Activated T-helper 17 cell treated with anti-CD3 and anti-CD28 coated beads, Interleukin-2, amount 50 U/mL, for 72 hours (primary cell): ENCODE measurements at places on chromosomes 12 and 14. TPM values are rescaled to one million over a fixed set of nuclear protein-coding genes. Genes with fewer than 3 reads are reported as not detected.
A peak's percentile ranks its signal among the peaks of the same experiment; 100 is the strongest.

The KLRC4 gene
- not detected for total RNA-seq

The NKX2-1 gene
- not detected for total RNA-seq

The SYNE2 gene
- 66.9 TPM for total RNA-seq

The CMA1 gene
- 0.80 TPM for total RNA-seq

The VRTN gene
- not detected for total RNA-seq

The TMEM253 gene
- not detected for total RNA-seq

The ZNF385A gene
- 2.6 TPM for total RNA-seq

The INSM2 gene
- total RNA-seq = not detected

The TAS2R31 gene
- 8.0 TPM for total RNA-seq

The BMP4 gene
- 0.50 TPM for total RNA-seq

The ABHD12B gene
- not detected for total RNA-seq

The LRRC74A gene
- not detected for total RNA-seq

The TMEM30B gene
- total RNA-seq = 1.0 TPM

The ART4 gene
- total RNA-seq = not detected

The RPGRIP1 gene
- not detected for total RNA-seq

The GALNT6 gene
- total RNA-seq = 6.2 TPM

The TAS2R30 gene
- total RNA-seq = 6.0 TPM

The TAS2R42 gene
- not detected for total RNA-seq

The KRT2 gene
- total RNA-seq = not detected

The NDUFB1 gene
- total RNA-seq = 88.5 TPM

DNA sequence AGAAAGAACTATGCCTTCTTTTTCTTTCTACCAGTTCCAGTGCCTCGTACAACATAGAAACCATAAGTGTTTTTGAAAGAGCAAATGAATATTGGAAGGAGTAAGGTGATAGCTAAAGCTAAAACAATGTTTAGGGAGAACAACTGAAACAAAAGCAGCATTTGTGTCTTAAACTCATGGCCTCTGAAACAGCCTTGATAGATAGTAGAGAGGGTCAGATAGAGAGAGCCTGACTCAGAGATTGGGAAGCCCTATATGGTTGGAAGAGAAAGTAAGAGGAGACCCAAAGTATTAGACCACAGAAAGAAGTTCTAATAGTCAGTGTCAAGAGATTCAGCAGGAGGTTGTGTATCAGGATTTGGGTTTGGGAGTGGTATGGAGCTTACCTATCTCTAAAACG, 79.6 kb upstream of the IFNG-AS1 start:
- no peak for ATAC-seq

GRCh38 chr12:132633901-132634300, 15.3 kb downstream of the P2RX2 start:
- ATAC-seq = no peak

- ATAC-seq = no peak
Observed at GRCh38 chr12:18101043-18101442, 11.1 kb upstream of the RERGL start.

GRCh38 chr14:48435221-48435620, 759.8 kb upstream of the MDGA2 start:
- ATAC-seq = no peak

GRCh38 chr12:24069532-24070395, 120.3 kb upstream of the SOX5 start:
- no peak for ATAC-seq

DNA sequence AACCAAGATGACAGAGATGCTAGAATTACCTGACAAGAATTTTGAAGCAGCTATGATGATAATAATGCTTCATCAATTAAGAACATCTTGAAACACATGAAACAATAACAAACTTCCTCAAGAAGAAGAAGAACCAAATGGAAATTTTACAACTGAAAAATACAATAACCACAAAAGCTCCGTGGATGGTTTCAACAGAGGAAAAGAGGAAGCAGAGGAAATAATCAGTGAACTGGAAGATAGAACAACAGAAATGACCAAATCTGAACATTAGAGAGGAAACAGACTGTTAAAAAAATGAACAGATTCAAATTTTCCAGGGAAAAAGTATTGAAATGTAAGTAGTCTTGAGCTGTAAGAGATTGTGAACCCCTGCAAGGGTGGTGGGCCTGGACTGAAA, 62.8 kb upstream of the SLC35F4 start:
- no peak for ATAC-seq

DNA sequence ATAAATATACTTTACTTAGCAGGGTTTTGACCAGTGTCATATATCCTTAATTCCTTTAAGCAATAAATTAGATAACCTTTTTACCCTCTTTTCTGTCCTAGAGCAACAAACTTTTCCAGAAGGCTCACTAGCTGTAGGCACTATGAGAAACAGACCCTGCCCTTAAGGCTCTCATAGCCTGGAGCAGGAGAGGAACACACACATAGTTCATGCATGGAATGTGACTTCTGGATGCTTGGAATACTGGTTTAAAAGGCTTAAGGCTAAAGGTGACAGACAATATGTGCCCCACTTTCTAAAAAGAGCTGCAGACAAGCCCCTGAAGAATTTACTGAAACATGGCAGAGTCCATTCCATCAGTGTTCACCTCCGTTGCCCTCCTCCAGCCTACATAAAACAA, 237.2 kb downstream of the TTC8 start:
- no peak for ATAC-seq

DNA sequence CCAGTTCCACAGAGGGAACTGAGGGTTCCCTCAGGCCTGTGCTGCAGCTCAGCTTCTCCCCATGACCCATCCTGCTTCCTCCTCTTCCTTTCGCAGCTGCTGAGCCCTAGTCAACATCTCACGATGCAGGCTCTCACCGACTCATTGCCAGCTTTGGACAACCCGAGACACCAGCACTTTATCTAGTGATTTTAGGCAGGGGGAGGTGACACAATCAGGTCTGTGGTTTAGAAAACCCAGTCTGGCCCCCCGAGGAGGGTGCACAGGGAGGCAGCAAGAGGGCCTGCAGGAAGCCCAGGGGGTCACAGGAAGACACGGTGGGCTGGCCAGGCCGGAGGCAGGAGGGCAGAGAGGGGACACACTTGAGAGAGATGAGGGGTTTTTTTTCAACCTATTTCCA, 35.4 kb downstream of the DIO3 start:
- ATAC-seq = no peak

GRCh38 chr12:7501031-7501588, 2.5 kb downstream of the CD163 start:
- no peak for ATAC-seq

- no peak for ATAC-seq
Observed at GRCh38 chr12:4148418-4149056, 125.0 kb upstream of the CCND2 start.

DNA sequence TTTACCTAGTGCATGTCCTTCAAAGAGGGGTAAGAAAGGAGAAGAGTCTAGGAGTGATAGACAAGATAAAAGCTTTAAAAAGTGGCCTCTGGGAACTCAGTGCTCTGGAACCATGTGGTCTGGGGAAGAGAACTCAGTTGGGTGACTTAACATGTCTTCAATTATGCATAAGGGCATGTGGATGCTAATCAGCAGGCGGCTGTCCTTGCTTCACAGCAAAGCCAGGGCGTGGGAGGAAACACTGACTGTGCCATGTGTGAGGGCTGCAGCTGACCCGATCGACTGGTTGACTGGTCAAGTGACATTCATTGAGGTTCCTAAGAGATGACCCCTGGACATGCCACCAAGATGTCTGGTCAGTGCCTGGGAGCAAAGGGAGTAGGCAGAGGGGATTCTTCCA, 1053.8 kb downstream of the BCL11B start:
- no peak for ATAC-seq

GRCh38 chr14:77203611-77204458, 22.2 kb downstream of the TMEM63C start:
- no peak for ATAC-seq

DNA sequence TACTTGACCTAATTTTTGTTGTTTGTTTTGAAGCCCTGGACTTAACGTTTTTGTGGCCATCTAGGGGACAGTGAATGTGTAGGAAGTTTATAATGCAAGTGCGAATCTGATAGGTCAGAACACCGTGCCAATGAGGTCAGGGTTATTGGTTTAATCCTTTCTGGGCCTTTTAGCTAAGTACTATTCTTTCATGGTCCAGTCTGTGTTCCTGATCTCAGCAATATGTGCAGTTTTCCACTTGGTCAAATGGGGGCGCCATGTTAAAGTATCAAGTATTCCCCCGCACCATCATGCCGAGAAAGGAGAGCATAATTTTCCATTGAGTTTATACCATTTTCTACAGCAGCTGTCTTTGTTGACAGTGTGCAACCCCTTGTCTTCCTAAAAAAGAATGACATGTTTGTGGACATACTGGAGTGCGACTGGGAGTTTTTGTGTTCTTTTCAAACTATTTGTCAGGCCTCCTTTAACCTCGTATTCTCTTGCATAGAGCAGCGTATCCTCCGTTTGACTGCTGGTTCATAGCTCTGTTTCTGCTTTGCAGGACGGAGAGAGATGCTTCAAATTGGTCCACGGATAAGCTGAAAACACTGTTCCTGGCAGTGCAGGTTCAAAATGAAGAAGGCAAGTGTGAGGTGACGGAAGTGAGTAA, 1.3 kb downstream of the AHSA1 start:
- no peak for ATAC-seq

GRCh38 chr12:45051572-45052125, 750 bp upstream of the DBX2 start:
- no peak for ATAC-seq

DNA sequence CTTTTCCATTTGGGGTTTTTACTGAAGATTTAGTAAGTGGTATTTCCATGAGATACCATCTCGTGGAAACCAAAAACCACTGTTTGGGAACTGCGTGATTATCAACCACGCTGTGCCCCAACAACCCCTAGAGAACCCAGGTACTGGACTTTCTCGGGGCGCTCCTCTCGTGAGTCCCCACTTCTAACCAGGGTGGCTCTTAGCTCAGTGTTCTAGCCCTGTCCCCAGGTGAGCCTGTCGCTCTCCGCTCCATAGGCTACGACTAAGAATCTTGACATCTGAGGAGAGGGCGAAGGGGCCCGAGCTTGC, 686 bp downstream of the MCRS1 start:
- ATAC-seq = peak; percentile 7

DNA sequence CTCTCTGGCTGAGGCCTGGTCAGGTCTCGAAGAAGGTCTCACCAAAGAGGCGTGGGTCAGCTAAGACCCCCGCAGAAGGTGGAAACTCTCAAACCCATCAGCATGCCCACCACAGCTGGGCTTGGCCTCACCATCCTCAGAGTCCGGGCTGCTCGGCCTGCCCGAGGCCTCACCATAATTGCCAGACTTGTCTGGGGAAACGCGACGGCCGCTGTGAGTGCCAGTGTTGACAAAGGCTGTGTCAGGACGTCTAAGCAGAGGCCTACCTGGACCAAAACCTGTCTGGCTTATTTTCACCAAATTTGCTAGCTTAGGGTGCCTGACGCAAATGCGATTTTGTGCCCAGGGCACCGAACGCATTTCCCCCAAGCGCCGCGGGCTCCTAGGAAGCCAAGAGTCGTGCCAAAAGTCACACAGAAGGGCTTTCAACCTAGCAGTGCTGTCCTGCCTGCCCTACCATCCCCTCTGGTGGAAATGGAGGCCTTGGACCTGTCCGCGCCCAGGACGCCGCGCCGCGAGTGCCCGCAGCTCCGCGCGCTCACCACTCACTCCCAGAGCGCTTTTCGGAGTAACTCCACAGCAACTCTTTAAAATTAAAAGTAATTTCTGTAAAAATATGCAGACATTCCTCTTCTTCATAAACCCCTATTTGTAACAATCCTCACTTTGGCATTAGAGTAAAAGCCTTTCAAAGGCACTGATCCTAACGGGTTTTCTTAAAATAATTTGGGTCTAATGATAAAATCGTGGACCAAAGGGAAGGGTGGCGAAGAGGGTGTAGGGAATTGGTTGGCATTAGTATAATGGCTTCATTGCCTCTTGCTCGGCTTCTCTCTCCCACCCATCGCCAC, 1.2 kb upstream of the ALX1 start:
- no peak for ATAC-seq

GRCh38 chr12:13374793-13375192, 178.3 kb downstream of the EMP1 start:
- no peak for ATAC-seq

GRCh38 chr14:79656056-79656455, 555.2 kb downstream of the DIO2 start:
- ATAC-seq = no peak

DNA sequence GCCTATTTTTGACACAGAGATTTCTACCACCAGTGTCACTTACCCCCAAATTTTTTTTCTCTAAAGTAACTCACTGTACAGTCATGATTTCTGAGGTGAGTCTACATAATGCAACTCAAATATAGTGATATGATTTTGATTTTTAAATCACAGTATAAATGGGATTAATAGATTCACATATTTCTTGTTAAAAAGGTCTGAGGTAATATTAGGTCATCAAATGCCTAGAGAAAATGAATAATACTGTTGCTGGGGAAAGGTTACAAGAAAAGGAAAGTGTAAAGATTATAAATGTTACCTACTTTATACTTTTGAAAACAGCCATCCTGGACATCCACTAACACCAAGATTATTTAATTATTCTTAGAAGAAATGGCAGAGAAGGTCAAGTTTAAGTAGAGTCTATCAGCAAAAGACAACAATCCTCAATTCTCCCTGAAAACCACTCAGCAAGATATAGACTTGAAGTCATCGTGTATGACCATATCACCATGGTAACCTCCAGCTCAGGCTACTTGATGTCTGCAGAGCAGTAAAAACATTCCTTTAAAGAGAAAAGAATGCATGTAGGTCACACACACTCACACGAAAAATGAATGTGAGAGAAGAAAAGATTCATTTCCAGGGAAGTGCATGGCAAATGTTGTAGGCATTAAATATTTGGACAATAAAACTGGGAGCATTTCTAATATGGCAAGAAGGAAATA, 58.7 kb downstream of the CCDC59 start:
- no peak for ATAC-seq

DNA sequence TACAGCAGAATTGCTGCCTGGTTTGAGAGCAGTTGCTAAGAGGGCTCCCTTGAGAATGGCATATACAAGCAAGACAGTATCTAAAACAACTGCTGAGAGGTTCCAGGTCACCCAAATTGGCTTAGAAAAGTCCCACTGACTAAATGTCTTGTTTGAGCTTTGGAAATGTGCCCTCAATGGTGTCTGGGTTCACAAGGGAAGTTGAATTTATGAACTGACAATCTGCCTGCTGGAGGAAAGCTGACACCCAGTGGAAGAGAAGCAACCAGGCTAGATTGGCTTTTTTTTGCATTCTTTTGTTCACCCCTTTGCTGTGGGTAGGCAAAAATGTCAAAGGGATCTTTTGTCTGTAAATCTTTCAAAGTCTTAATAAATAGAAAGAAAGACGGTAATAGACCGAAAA, 44.6 kb upstream of the NPFF start:
- no peak for ATAC-seq

DNA sequence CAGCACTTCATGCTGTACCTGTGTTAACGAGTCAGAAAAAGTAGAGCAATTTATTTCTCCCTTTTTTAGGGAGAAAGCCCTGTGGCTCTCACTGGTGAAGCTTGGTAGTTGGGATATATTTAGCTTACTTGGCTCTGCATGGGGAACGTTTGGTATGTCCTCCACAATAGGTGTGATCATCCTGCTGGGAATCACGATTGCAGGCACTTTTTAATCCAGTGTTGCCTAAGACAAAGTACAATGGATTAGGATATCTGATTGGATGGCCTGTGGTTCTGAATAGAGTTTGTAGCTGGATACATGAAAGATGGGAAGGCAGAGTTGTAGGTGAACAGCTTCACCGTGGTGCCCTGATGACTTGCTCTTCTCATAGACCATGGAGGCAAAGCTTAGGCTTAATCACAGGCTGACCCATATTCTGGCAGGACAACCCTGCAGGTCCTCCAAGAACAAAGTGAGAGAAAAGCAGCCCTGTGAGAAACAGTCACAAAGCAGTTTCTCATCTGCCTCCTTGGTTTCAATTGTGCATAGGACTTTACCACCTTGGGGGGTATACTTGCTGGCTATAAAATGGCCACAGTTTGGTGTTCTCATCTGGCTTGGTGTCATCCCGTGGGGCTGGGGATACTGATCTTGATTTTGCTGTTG, 7.5 kb downstream of the RESF1 start:
- ATAC-seq = peak; percentile 77
